Sigmoid colon (tissue), 7 donors: ENCODE measurements at places on chromosomes 11 and 22. TPM values are rescaled to one million over a fixed set of nuclear protein-coding genes. Genes with fewer than 3 reads are reported as not detected.

PRR33 gene
- not detected for polyA plus RNA-seq

P2RX3 gene
- not detected for polyA plus RNA-seq

DDTL gene
- 7.3 TPM for polyA plus RNA-seq

UPK3A gene
- not detected for polyA plus RNA-seq

RASSF10 gene
- polyA plus RNA-seq = 0.44 TPM

SERHL2 gene
- 3.6 TPM for polyA plus RNA-seq

ENTHD1 gene
- polyA plus RNA-seq = not detected

PKDREJ gene
- not detected for polyA plus RNA-seq

C11orf58 gene
- polyA plus RNA-seq = 89.8 TPM

GAL3ST3 gene
- polyA plus RNA-seq = not detected
